Frontal cortex (tissue), 4 donors: ENCODE measurements at places on chromosomes 12 and 14.

DNA sequence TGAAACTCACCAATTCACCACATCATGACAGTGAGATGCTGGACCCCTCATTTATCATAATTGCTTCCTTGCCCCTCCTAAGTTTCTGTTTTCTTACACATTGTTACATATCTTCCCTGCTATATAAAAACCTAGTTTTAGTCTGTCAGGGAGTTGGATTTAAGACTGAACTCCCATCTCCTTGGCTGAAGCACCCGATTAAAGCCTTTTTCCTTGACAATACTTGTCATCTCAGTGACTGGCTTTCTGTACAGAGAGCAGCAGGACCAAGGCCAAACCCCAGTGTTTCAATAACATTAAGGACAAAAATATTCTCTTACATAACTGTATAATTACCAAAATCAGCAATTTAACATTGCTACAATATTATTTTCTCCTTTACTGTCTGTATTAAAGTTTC, 928.4 kb downstream of the TMTC2 start:
- DNase-seq: no peak

GRCh38 chr14:39315859-39316444, 82.2 kb downstream of the MIA2 start:
- no peak for DNase-seq

DNA sequence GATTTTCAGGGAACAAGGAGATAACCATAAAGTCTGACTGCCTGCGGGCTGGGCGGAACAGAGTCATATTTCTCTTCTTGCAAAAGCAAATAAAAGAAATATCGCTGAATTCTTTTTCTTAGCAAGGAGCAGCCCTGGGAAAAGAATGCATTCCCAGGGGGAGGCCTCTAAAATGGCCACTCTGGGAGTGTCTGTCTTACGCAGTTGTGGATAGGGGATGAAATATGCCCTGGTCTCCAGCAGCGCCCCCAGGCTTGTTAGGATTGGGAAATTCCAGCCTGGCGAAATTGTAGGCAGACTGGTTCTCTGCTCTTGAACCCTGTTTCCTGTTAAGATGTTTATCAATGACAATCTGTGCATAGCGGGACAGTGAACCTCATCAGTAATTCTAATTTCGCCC, 40.5 kb downstream of the PCNX1 start:
- DNase-seq: no peak

DNA sequence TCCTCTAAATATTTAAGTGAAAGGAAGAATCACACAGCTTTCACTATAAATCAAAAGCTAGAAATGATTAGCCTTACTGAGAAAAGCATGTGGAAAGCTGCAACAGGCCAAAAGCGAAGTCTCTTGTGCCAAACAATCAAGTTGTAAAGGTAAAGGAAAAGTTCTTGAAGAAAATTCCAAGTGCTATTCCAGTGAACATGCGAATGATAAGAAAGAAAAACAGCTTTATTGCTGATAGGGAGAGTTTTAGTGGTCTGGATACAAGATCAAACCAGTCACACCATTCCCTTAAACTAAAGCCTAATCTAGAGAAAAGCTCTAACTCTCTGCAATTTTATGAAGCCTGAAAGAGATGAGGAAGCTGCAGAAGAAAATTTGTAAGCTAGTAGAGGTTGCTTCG, 190.9 kb downstream of the BTG1 start:
- DNase-seq: no peak

GRCh38 chr12:9711664-9712063, 21.2 kb downstream of the CLECL1 start:
- no peak for DNase-seq

DNA sequence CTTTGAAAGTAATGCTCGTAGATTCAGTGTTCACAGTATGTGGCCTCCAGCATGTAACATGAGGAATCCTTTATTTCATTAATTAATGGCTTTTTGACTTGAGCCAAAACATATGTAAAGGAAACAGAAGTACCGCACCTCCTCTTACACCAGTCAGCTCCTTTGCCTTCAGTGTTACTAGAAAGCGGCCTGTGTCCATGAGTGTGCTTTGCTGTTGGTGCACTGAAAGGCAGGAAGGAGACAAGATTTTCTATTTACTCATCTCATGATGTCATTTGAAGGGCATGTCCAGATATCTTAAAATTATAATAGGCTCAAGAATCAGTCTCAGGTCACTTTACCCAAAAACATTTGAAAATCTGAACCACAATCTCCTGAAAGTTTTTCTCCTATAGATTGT, 9.9 kb upstream of the CCT2 start:
- DNase-seq: no peak

DNA sequence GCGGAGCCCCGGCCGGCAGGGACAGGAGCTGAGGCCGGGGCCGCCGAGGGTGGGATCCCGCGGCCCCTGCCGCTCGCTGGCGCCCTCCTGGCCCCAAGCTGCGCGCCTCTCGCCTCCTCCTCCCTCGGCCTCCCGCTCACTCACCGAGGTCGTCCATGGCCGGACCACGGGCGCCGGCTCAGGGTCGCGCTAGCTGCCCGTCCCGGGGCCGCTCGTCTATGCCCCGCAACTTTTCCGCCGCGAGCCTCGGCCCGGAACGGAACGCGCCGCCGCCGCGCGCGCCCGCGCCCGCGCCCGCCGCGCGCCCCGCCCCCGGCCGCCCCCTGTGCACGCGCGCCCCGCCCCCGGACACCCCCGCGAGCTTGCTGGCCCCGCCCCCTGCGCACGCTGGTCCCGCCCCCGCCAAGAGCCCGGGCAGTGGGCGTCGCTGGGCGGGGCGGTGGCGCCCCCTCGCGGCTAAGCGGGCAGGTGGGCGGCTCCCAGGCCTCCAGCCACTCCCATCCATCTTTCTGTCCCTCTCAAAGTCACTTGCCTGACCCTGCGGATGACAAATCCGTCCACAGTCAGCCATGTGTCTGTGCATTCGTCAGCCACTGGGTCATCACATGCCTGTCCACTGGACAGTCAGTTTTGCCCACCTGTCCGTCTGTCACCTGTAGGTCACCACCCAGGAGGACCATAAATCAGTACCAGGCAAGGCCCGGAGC, at the start of gene PXN:
TSS of gene PXN (minus strand) at position 258 of the 707 bp plus-strand sequence. CDS start at position 157, 101 bp downstream.
- peak; percentile 95 for DNase-seq

GRCh38 chr14:56805992-56806727, 4.1 kb downstream of the OTX2 start:
- DNase-seq: no peak

GRCh38 chr12:51984657-51985056, 22.1 kb upstream of the TAMALIN start:
- DNase-seq: no peak

- DNase-seq: no peak
These were observed 275.9 kb downstream of the FBXL14 start for GRCh38 chr12:1318327-1319031.

DNA sequence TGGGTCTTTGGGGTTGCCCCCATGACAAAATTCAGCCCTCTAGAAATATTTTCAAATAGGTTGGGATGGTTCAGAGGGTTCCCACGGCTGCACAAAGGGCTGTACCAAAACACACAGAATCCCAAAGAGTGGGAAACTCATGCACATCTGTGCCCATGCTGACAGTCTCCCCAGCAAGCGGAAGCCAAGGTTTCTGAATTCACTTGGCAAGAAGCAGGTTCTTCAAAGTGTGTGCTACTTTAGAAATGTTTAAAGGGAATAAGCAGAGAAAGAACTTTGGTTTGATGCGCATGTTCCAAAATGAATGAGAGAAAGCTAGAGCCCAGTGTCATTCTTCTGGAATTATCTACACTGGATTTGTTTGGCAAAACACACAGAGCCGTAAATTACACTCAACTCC, 46.7 kb downstream of the FOXN3 start:
- no peak for DNase-seq

GRCh38 chr12:44245932-44246331, 410.1 kb downstream of the TMEM117 start:
- no peak for DNase-seq

DNA sequence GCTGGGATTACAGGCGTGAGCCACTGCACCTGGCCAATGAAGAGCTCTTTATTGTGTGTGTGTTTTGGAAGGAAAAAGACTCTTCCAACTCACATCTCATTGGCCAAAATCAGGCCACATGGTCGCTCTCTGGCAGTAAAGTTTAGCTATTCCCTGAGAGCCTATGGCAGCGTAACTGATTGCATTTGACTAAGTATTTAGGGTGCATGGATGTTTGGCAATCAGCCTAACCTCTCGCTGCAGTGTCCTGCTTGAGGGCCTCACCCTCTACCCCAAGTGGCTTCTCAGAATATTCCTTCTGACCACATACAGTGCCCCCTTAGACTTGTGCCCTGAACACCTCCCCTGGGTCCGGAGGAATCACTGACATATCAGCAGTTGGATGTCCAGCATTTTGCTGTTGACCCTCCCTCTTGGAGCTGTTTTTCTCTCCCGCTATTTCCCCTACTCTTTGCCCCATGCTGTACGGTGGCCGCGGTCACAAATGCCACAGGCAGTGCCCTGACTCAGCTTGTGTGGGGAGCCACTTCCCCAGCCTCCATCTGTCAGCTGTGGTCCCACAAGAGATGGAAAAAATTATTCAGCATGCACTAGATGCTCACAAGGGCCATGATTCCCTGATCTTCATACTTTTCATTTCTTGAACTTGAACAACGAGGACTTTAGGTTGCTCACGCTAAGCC, 9.5 kb downstream of the PHETA1 start:
- DNase-seq: no peak

GRCh38 chr12:31274520-31275300, 51.2 kb downstream of the SINHCAF start:
- no peak for DNase-seq

GRCh38 chr14:35121026-35121886, 534 bp downstream of the PPP2R3C start:
- DNase-seq: no peak

DNA sequence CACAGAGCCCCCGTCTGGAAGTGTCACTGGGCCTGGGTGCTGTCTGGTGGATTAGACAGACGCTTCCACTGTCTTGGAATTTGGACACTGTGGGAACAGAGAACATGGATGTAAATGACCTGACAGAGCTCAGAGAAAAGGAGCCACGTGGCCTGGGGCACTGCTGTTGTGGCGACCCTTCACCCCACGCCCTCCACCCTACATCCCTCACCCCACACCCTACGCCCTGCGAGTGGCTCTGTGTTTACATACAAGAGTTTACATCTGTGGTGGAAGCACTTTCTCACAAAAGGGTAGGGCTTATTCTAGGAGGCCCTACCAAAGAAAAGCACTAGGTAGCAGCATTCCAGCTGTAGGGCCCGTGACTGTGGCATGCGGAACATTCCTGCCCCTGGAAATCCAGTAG, 47.7 kb downstream of the B4GALNT3 start:
- DNase-seq: no peak

DNA sequence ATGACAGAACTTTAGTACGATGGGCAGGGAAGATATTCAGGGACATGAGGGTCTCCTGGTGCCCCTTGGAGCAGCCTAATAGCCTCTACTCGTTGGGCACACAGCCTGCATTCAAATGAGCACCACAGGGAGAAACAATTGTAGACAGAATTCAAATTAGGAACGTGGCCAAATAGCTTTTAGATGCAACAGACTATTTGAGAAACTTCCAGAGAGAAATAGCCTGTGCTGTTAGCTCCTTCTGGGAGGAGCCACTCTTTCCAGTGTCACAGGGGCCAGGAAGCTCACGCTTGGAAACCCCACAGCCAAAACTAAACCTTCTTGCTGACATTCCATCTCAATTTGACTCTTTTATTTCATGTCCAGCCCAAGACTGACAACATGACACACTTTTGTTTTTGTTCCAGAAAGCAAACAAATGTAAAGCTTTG, 114.5 kb downstream of the RPAP3 start:
- no peak for DNase-seq

- DNase-seq: no peak
These were observed 2.1 kb upstream of the TEDC1 start for GRCh38 chr14:105488781-105489541.

GRCh38 chr12:50394469-50395029, 1.9 kb downstream of the FAM186A start:
- DNase-seq: no peak

GRCh38 chr14:60515511-60516289, 6.8 kb downstream of the SIX6 start:
- DNase-seq: no peak

- no peak for DNase-seq
These were observed 106.4 kb downstream of the ARF6 start for GRCh38 chr14:49999146-49999761.

DNA sequence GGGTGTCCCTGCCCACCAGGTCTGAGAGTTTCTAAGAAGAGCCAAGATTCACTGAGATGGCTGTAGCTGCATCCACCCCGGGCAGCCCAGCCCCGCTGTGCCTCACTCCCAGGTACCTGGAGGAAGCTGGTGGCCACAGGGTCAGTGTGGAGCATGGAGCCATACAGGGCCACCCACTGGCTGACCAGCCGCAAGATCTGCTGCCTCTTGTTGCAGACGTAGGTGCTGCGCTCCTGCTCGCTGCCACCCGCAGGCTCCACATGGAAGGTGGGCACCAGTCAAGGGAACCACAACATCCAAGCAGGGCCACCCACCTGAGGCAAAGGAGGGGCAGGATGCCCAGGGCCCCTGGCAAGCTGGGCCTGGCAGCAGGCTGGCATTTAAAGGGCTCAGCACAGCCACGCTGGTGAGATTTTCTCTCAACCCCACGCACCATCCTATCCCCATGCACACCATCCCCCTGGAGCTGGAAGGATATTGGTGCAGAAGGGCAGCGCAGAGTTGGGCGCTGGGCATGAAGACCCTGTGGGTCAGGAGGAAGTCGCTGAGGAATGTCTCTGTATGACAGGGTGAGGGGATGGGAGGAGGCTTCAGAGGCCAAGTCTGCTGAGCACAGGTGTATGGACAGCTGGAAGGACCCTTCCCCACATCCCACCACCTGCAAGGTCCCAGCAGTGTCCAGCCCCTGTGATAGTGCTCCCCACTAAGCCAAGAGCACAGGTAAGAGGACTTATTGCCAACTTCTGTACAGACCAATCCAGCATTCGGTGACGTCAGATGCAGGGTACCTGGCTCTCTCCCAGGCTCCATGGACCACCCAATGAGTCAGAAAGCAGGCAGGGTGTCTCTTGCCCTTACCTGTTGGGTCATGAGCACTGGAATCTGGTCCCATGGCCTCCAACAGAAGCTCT, 10.8 kb downstream of the RAPGEF3 start:
- DNase-seq: no peak

DNA sequence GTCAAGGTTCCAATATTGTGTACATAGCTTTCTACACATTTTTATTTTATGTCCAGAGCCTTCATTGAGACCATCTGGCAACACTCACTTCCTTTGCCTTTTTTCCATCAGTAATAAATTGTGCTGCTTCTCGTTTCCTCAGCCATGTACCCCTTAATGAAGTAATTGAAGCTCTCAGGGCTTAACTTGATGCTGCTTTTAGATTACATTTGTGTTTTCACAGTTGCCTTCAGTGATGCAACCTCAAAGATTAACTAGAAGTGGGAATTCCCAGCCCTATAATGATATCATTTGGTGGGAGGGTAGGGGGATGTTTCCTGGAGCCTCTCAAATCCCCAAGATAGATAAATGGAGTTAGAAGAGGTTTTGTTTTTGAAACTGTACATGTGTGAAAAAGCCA, 80.2 kb upstream of the KRR1 start:
- no peak for DNase-seq

GRCh38 chr12:3326156-3326849, 164.7 kb upstream of the PRMT8 start:
- no peak for DNase-seq
